Activated CD8-positive, alpha-beta memory T cell treated with anti-CD3 and anti-CD28 coated beads for 1 hour (primary cell): ENCODE measurements at places on chromosomes 12 and 14.

DNA sequence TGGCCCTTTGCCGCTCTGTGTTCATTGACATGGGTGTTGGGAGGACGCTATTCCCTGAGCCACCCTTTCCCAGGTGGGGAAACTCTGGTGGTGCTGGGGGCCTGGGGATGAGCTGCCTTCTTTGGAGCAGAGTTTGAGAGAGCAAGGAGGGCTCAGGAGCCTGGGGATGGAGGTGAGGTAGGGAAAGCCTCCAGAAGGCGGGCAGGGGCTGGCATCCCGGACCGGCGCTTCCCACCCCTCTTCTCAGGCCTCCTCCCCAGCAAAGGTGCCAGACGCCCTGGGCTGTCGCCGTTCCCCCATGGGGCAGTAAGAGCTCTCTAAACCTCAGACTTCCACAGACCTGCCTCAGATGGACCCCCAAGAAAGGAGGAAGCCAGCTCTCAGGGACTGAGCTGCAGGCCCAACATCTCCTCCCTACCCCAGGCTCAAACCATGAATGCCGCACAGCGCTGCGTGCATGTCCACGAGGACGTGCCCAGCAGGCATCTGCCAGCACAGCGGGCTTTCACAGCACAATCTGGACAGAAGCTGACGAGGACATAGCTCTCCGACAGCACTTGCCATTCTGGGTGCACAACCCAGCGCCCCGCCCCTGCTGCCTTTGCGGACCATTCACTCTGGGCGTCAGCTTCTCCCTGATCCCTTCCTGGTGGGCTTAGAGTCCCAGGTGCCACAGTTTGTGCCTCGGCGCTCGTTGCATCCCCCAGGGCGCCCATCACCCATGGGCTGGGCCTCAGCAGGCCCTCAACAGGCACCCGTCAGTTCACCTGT lies 14.9 kb upstream of the TTC7B start:
- DNase-seq, result no peak

GRCh38 chr12:92362126-92362525 lies 216.5 kb upstream of the BTG1 start:
- no peak for DNase-seq

GRCh38 chr12:129779033-129779432 lies 124.8 kb downstream of the TMEM132D start:
- no peak for DNase-seq

- no peak for DNase-seq
These were observed 1140.7 kb upstream of the TMEM132C start for GRCh38 chr12:127126260-127126628.

DNA sequence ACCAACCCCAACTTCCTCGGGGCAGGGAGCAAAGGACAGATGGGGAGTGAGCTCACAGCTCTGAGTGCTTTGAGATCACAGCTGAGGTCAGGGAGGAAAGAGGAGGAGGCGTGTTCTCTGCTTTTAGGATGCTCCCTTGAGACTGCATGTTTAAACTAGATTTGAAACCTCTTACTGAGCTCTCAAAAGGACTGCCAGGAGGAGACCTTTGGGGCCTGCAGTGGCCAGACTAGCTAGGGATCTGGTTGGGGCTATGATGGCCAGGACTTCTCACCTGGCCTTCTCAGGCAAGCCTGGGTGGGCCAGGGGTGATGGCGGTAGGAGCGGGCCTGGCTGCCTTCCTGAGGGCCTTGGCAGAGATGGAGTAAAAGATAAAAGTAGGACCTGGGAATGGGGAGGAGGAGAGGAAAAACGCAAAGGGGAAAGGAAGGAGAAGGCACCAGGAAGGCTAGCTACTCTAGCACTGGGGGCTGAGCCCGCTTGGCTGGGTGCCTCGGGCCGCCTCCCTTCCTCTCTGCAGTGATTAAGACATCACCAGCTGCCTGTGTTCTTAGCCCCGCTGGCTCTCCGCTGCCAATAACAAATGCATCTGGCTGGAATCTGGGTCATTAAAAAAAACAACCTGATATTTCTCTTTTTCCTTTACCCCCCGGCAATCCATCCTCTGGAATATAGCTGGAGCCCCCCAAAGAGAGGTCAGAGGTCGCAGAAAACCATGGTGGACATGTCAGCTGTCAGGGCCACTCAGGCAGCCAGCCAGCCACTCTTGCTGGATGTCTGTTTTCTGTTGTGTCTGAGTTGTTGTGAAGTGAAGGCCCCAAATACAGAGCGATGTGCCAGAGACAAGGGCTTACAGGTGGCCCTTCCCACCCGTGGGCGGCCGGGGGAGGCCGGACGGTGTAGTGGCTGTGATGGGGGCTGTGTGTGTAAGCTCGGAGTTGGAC lies 141.3 kb downstream of the TSPAN9 start:
- DNase-seq, result no peak

DNA sequence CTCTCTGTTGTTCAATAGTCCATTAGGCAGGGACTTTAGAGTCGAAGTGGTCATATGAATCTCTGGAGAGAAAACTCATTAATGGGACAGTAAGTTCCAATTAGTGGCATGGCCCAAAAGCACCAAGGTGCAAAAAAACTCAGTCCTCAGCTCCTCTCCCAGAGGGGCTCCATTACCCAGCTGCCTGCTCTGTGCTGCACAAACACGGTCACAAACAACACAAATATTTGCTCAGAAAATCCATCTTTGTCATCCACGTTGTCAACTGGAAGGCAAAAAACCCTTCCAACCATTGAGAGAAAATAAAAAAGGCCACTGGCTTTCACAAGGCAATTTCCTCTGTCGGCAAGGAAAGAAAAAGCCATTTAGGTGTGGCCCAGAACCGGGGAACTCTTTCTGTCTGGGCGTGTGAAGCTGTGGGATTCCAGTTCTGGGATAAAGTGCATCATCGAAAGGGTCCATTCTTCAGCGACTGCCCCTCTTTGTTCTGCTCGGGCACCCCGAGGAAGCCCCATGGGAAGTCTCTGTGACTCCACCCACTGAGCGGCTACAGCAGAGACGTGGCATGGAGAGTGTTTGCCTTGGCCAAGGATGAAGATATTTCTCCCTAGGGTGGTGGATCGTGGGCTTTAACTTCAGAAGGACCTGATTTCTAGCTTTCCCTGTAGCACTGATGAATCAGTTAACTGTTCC lies 137.6 kb downstream of the VRK1 start:
- no peak for DNase-seq

- no peak for DNase-seq
These were observed 9.1 kb downstream of the FIGNL2 start for GRCh38 chr12:51839310-51839947.

- no peak for DNase-seq
These were observed 25.1 kb downstream of the KRT80 start for GRCh38 chr12:52166672-52167071.

- no peak for DNase-seq
These were observed 44.5 kb downstream of the TECPR2 start for GRCh38 chr14:102407258-102407657.

GRCh38 chr14:98754343-98755020 lies 517.5 kb downstream of the BCL11B start:
- DNase-seq, result no peak

GRCh38 chr14:30651937-30652336 lies 29.8 kb downstream of the SCFD1 start:
- DNase-seq, result no peak

DNA sequence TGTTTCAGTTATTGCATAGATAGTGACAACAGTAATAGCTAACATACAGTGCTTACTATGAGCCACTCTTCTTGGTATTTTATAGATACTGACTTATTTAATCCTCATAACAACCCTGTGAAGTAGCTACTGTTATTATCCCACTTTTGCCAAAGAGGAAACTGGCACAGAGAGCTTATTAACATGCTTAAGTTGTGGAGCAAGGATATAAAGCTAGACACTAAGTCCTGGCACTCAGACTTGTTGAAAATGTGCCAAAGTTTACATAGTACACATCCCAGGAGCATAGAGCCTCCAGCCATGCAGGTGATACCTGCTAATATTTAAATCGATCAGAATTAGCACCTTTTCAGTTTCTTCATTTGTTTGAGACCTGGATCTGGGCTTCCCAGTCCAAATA lies 41.8 kb downstream of the VEZT start:
- DNase-seq, result no peak

GRCh38 chr14:87805315-87805723 lies 187.7 kb downstream of the GALC start:
- no peak for DNase-seq

- DNase-seq, result no peak
These were observed 4.9 kb upstream of the MAX start for GRCh38 chr14:65107200-65107599.

- DNase-seq, result no peak
These were observed 7.7 kb downstream of the SMIM41 start for GRCh38 chr12:52086944-52087835.

DNA sequence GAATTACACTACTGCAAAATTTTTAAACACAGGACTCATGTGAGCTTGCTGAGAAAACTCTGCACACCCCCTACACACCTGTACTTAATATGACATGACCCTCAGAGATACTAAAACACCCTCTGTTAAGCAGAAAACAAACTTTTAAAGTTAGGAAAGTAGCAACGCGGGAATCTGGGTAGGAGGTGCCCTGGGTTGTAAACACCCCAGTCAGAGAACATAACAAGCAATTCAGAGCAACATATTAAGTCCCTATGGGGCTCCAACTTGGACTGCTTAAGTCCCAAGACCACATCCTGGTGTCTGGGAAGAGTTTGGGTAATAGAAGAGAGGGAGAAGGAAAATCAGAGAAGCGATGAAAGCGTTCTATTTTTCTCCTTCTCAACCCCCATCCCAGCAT lies 1.2 kb downstream of the ATF7 start:
- DNase-seq, result no peak

DNA sequence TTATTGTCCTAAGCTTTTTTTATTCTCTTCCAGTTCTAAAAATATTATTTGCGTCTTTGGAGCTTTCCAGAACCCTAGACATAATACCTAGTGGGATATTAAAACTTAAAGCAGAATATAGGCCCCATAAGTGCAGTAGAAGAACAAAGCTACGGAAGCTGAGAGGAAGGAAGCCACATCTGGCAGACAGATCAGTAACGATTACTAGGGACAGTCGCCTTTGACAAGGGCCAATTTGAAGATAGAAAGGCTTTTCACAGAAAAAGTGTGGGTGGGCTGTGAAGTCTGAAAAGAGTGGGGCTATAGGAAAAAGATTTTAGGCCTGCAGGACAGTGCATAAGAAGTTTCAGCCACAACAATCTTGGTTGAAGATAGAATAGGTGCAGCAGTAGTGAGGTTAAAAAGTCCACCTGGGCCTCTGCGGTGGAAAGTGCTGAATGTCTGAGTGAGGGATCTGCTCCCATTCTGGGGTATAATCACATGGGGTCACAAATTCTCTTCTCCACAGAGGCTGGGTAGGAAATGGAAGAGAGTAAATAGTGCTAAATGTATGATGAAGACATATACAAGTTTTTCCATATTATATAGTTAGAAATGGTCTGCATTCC lies 114.5 kb downstream of the CMAS start:
- DNase-seq, result no peak

GRCh38 chr14:73242357-73242901 lies 5.1 kb downstream of the PAPLN start:
- DNase-seq, result no peak

DNA sequence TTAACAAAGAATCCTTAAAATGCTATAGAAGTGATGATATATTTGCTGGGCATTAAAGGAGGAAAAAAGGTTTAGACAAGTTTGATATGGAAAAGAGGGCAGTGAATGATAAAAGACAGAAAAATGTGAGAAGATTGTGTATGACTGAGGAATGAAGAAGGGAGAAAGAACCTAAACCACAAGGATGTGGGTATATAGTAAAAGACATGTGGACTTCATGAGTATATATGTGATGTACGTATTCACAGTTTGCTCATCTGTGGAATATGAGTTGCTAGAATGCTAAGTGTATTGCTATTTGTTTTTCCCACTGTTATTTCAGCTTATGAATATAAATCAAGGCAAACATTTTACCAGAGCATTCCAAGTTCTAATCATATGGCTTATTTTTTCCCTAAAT lies 2.1 kb upstream of the SLC16A7 start:
- no peak for DNase-seq

GRCh38 chr12:56838621-56839488 lies 75.7 kb downstream of the HSD17B6 start:
- DNase-seq, result no peak

DNA sequence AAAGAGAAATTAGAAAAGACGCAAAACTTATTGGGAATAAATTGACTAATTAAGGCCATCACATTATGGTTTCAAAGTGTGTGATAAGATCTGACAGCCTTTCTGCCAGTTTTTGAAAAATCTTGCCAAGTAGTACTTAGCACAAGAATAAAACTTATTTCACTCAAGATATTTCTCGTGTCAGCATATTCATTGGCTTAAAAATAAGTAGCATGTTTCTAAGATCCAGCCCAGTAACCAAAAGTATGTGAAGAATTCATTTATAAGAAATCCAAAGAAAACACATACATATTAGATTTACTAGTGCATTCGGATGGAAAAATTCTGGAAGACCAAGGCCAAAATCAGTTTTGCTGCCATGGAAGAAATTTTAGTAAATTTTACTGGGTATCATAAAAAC lies 1135.0 kb downstream of the GALC start:
- no peak for DNase-seq

GRCh38 chr12:51907083-51907855 lies at the start of gene ACVRL1:
TSS of gene ACVRL1 (plus strand) at chr12:51907504. CDS start at chr12:51912475, 4,971 bp downstream.
- no peak for DNase-seq

DNA sequence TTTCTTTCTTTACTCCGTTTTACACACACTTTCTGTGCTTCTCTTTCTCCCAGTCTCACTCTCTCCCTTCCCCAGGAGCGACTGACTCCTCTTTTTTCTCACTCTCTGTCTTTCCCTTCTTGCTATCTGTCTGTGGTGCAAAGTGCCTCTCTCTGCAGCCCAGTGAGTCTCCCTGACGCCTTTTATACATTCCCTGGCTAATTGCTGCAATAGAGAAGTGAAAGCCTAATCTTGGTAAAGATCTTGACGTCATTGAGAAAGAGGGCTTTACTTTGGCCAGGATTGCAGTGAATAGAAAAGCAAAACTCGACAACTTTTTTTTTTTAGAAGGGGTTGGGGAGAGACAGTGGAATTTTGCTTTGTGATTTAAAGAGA lies 706 bp upstream of the DIO2 start:
- no peak for DNase-seq

GRCh38 chr12:29145372-29146170 lies 3.5 kb upstream of the FAR2 start:
- no peak for DNase-seq

- DNase-seq, result no peak
These were observed 23.1 kb downstream of the ATP2A2 start for GRCh38 chr12:110304061-110304551.

DNA sequence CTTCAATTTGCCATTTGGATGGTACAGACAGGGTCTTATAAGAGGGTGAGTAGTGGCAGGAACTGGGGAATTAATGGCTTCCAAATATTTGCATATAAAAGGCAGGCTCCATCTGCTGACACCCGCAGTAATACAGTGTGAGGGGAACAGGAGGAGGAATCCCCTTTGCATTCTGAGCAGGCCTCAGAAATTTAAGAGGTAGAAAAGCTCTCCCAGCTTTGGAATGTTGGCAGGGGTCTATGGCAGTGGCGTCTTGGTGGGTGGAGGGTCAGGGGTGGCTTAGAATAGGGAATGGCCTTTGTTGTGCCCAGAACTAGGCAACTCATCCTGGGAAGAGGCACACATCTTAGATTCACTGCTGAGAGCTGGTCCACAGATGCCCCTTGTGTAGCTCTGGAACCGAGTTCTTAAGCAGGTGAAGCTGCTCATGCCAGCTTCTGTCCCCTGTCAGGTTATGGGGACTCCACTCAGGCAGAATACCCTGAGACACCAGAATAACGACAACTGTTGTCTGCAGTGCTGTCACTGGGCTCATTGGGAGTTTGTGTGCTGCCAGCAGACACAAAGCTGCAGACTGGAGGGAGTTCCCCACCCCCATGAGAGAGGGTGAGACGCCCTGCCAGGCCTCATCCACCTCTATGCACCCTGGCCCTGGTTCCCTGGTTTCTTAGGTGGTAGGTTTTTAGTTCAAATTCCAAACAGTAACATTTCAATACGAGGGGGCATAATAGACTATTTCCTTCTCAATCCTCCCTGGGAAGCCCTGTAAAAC lies 190.2 kb downstream of the MON2 start:
- no peak for DNase-seq
